ENCODE measurements at places on chromosomes 12 and 14.

DNA sequence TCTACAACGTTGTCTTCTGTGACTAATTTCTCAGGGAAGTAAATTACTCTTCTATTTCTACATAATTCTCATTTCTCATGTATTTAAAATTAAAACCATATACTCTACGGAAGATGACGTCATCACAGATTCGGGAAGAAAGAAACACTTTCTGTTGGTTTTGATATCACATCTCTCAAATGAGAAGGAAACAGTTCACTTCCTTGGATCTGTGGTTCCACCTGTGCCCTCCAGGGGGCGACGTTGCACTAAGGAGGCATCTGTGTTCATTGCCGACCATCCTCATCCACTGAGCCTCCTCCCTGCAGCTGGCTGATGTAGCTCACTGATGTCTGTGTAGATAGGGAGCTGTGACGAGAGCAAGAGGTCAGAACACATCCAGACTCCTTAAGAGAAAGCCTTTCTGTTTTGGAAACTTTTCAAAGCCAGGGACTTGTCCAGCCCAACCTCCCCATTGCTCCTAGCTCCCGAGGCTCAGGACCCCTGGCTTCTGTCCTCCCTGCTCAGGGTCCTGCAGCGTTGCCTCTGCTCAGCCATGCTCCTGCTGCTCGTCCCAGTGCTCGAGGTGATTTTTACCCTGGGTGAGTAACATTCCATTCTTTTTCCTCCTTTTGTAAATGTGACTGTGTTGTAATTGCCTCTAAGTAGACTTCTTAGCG is 172.7 kb upstream of the OR4E1 start:
- DNase-seq, result peak; percentile 20

DNA sequence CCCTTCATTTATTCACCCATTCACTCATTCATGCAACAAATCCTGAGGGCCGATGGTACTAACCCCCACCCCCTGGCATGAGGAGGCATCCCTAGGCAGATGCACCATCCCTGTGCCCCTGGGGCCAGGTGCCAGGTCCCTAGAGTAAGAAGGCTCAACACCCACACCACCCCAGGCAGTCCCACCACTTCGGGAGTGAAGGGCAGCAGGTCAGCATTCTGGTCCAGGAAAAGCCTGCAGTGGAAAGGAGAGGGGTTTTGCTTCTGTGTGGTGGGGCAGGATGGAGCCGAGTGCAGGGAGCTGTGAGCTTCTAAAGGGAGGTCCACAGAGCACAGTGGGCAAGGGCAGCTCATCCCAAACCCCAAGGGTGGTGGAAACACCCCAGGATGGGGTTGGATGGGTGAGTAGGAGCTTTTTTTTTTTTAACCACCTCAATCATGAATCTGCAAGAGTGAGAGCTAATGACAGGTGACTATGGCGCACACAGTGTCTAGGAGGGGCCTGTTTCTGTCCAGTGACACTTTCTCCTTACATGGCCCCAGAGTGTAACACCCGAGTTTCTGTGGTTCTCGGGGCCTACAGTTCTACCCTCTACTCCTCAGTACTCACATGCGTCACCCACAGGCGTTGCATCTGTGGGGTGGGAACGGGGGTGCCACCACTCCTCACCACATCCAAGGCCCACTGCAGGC is 414.3 kb downstream of the TMEM121 start:
- no peak for DNase-seq

DNA sequence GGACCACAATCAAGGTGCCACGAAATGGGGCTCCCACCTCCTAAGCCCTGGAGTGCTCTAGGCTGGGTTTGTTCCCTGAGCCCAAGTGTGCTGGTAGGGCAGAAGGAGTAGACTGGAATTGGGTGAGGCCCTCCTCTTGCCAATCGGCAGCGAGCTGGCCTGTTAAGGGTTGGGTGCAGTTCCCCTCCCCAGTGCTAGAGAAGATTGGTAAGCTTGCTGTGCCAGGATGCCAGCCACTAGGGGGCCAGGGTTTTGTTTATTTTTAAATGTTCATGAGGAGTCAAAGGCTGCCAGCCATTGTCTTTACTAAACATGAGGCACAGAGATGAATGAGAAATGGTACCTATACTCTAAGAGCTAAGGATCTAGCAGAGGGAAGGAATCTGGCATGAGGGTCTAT is 79.7 kb downstream of the SPTB start:
- DNase-seq, result peak; percentile 54

- DNase-seq, result peak; percentile 47
Measured at GRCh38 chr12:2259369-2259768, 206.6 kb downstream of the CACNA1C start.

DNA sequence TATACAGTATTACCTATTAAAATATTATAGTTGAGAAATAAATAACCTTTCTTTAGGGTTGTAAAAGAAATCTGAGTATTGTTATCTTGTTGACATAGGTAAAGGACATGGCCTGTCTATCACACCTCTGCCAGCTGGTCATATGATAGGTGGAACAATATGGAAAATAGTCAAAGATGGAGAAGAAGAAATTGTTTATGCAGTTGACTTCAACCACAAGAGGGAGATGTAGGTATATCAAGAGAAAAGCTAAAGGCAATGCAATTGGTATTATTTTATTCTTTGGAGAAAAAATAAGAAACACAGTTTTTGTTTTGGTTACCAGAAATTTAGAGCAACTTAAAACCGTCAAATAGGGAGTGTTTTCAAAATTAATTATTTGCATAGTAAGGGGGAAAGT is 13.5 kb downstream of the CPSF2 start:
- DNase-seq, result peak; percentile 77
